ENCODE measurements at places on chromosomes 1 and 21.

DNA sequence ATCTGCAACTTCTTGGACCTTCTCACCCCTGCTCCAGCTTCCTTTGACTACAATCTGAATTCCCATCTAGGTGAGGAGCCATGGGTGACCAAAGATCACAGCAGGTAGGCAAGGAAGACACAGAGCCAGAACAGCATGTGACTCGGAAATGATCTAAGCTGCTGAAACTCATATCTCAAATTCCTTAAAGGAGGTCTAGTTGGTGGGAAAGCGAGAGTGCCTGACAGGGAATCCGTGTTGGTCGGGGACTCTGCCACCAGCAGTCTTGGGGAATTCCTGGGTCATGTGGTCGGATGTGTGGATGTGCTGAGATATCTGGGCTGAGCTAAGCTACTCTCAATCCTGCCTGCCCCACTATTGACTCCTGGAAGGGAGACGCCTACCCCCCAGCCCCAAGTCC is 3.2 kb upstream of the NUAK2 start:
- no peak for DNase-seq

DNA sequence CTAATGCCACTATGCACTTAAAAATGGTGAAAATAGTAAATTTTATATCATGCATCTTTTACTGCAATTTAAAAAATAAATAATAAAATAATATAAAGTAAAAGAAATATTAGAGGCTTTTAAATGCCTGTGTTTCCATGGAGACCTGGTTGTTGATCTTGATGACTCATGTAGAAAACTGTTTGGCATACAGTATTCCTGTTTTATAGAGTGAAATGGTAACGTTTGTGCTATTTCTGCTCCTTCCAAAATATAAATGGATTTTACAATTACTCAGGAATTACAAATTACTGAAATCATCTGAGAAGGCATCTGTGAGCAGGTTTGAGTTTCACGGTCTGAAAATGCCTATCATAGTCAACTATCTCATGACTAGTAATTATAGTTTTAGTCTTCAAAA is 98.4 kb upstream of the USP25 start:
- DNase-seq, result no peak

DNA sequence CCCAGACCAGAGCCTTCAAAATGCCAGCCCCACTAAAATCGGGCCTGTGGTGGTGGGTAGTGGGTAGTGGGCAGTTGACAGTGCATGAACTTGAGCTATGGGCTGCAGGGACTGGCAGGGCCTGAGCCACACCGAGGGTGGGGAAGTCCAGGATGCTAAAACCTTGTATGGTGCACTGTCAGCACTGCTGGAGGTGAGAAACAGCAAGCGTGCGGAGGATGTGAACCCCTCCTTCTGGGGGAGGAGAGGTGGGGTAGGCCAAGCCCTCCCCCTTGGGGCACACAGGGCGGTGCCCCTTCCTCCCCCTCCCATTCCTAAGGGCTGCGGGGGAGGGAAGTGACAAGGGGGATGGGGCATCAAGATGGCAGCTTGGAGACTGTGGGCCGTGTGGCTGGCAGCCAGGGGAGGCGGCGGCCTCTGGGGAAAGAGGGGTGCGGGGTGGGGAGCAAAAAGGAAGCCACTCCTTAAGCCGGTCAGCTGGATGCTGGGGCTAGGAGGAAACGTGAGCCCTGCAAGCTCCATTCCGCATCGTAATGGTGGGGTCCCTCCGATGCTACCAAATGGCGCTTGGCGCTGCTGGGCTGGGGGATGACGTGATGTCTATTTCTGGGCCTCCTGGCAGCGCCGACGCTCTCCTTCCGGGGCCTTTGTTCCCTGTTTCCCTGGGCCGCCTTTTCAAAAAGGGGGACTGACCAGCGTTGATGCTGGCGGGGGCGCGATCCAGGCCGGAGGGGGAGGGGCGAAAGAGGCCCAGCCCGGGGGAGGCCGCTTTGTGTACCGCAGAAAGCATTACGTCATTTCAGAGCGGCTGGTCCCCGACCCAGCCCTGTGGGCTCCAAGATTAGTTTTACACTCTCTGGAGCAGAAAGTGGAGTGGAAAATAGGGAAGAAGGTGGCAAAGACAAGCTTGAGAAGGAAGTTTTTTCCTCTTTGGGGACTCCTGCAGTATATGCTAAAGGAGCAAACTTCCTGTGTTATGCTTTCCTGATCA is 809 bp downstream of the SYT11 start:
- DNase-seq, result peak; percentile 98

- DNase-seq, result no peak
These were observed 18.3 kb downstream of the RCSD1 start for GRCh38 chr1:167648252-167648849.

DNA sequence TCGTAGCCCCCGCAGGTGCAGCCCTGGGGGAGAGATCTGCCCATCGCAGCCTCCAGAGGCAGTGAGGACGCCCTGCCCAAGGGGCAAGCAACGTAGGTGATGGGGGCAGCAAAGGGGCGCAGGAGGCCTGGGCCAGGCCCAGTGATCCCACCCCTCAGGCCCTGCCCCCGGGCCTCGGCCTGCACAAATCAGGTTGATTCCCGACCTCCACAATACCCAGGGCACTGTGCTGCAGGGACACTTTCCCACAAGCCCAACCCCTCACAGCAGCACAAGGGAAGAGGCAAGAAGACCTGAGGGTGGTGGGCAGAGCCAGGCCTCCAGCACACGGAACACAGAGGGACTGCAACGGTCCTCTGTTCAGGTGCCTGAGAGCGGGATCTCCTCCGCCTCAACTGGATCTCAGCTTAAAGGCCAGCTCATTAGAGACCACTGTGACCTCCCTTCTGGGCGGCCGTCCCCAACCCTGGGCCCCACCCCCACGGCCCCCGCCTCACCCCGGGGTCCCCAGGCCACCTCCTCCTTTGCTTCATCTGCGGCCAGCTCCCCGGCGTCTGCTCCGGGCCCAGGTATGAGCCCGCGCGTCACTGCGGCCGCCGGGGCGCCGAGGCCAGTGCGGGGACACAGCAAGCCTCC is 812 bp upstream of the ARF1 start:
- no peak for DNase-seq

GRCh38 chr1:111570781-111571181 is 48.8 kb upstream of the RAP1A start:
- no peak for DNase-seq
